Naive B cell (primary cell): ENCODE measurements at places on chromosomes 2 and 18.

GRCh38 chr18:37689841-37690240, 124.2 kb upstream of the CELF4 start:
- no peak for DNase-seq

GRCh38 chr2:106959975-106960682, 74.2 kb upstream of the ST6GAL2 start:
- no peak for DNase-seq

DNA sequence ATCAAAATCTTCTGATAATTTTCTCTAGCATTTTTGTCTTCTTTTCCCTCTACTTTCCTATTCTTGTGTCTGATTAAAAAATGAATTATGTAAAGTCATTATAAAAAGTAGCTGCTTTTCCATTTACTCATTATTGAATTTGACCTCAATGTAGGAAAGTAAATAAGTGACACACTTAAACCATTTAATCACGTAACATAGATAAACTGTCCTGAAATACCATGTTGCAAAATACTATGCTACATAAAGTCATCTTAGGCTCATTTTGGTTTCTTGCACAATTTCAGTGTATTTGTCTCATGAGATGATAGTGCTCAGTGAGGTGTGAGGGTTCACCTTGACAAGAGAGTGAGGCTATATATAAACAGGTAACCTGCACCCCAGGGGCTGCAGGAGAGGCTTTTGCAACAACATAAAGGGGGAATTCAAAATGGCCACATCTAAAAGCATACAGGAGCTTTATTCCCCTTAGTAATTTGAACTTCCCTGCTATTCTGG, 502.7 kb downstream of the RNF144A start:
- DNase-seq: no peak

GRCh38 chr2:102184568-102184967, 2.3 kb upstream of the IL1RL2 start:
- no peak for DNase-seq

GRCh38 chr18:46623541-46623940, 33.5 kb downstream of the LOXHD1 start:
- DNase-seq: no peak

GRCh38 chr2:232490221-232491138, 2.8 kb upstream of the ECEL1 start:
- no peak for DNase-seq

DNA sequence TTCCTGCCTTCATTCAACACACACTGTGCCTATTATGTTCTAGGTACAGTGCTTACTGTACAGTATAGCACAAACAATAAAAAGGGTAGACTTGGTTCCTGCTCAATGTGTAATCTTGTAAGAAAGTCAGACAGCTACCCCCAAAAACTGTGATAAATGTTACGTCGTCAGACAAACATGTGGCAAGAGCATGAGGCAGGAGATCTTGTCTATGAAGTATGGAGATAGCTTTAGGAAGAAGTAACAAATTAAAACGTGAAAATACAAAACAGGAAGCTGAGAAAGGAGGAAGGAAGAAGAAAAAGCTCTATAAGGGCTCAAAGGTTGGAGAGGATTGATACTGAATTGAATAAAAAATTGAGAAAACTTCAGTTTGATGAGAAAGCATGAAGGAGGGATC, 276.2 kb upstream of the HNRNPA3 start:
- DNase-seq: no peak

- DNase-seq: no peak
These were observed 37.4 kb upstream of the RPL31 start for GRCh38 chr2:100964681-100965169.

- DNase-seq: no peak
These were observed 211.5 kb downstream of the IKZF2 start for GRCh38 chr2:212939777-212940531.

DNA sequence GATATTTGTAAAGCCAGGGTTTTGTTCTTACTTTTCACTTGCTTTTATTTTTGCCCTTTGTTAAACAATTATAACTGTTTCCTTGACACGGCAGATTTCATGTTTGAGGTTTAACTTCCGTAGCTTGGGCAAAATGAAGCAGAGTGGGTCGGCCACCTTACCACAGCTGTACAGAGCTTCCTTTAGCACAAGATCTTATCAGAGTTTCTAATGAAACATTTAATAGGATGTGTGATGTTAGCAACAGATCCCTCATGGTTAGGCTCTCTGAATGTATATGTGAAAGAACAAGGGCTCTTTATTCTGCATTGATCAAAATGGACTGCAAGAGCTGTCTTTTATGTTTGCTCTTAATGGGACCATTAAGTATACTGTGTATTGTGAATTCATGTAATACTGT, 22.3 kb downstream of the RNF125 start:
- peak; percentile 21 for DNase-seq

GRCh38 chr2:161357097-161357496, 48.9 kb downstream of the PSMD14 start:
- no peak for DNase-seq

DNA sequence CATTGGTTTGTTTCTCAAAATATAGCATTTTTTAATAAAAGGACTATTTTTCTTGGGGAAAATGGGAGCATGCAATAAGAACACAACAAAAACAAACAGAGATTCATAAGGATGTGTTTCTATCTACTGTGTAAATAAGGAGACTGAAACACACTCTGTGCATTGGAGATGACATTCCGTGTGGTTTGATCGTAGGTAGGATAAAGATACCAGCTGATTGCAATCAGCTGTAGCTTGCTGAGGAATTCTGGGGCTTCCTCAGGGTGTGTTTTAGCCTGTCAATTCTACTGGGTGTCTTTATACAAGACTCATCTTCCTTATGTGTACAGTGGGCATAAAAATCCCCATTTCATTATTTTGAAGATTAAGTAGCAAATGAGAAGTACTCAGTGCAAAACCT, 591.6 kb downstream of the DSC3 start:
- DNase-seq: no peak

DNA sequence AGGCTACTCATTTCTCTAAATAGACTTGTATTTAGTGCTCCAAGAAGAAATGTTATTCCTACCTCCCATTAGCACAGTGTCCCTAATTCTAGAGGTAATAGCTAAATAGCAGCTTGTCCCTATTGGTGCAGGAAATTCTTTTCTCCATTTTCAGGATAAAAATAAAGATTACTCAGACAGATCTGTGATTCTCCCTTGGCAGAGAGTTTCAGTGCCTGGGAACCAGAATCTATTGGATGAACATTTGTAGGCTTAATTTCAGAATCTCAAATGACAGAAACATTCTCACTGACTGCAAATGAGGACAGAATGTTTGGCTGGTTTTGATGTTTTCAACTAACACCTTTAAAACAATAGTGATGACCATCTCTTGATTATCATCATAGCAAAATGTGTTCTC, 33.3 kb upstream of the LGALSL start:
- no peak for DNase-seq

- DNase-seq: no peak
These were observed 418.3 kb upstream of the RAB12 start for GRCh38 chr18:8190980-8191379.

GRCh38 chr2:27123302-27124150, at the start of gene ABHD1:
TSS of gene ABHD1 (plus strand) at chr2:27123815. CDS start at chr2:27123949, 134 bp downstream.
- peak; percentile 57 for DNase-seq

- DNase-seq: no peak
These were observed 5.8 kb upstream of the ABCB11 start for GRCh38 chr2:169036736-169037440.

GRCh38 chr2:32838418-32838817, 108.3 kb upstream of the LTBP1 start:
- no peak for DNase-seq

GRCh38 chr2:231711677-231712450, 3.5 kb downstream of the PTMA start:
- peak; percentile 34 for DNase-seq

GRCh38 chr2:173866874-173867618, 98.1 kb downstream of the SP3 start:
- no peak for DNase-seq

GRCh38 chr18:3725115-3725514, 275.1 kb downstream of the TGIF1 start:
- no peak for DNase-seq

DNA sequence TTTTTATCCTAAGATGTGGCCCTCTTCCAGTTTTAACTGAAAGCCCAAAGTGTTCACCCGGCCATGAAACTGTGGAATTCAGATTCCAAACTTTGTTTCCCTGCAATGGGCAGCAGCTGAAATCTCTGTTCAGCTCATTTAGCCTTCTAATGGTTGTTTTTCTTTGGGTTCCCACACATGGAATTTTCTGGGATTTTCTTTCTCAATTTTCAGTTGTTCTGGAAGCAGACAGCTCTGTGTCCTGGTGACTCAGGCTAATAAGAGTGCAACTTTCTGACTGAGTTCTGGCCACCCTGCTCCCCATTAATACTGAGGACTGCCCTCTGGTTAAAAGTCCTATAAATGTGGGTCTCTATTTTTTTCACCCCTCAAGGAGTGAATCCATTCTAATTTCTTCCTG, 78.5 kb downstream of the PMS1 start:
- DNase-seq: no peak

DNA sequence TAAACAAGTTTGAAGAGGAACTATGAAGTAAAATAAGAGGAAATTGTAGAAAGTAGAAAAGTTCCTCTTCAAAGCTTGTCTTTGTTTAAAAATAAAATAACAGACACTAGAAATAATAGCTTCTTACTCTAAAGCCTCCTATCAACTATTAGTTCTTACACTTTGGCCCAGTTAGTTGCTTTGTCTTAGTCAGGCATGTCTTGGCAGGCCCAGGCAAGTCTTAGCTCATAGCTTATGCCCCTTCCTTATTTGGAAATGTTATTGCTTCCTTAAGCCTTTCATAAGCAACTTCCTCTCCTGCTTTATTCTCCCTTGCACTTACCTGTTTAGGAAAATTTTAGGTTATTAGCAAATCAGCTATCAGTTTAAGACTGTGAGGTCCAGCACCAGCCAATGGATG, 950.6 kb upstream of the LRATD1 start:
- no peak for DNase-seq

GRCh38 chr2:240425236-240425615, 10.2 kb upstream of the GPC1 start:
- no peak for DNase-seq

GRCh38 chr2:46988733-46989481, 73.3 kb upstream of the MCFD2 start:
- no peak for DNase-seq

GRCh38 chr18:40249390-40250080, 1705.5 kb upstream of the PIK3C3 start:
- no peak for DNase-seq

- peak; percentile 45 for DNase-seq
These were observed 136.8 kb downstream of the NEDD4L start for GRCh38 chr18:58180738-58181353.

DNA sequence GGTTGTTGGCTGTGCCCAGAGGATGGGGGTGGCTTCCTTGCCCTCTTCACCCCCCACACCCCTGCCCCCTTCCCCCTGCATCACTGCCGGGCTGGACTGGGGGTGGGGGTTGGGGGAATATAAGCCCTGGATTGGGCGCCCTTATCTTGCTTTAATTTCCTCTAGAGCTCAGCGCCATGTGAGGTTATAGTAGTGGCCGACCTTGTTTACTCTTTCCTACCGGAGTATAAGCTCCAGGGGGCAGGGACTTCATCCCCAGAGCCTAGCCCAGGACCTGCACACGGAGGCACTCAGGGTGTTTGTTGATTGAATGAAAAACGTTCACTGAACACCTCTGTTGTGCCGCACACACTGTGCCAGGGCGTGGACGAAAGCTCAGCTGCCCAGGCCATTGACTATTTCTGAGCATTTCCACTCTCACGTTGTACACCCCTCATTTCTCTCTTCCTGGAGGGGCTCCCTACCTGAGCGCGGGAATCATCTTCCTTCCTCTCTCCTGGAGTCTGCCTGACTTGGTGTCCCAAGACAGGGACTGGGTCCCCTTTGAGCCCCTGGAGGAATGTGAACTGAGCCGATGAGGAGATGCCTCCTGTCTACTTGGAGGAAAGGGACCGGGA, 9.3 kb upstream of the SPATA3 start:
- no peak for DNase-seq

DNA sequence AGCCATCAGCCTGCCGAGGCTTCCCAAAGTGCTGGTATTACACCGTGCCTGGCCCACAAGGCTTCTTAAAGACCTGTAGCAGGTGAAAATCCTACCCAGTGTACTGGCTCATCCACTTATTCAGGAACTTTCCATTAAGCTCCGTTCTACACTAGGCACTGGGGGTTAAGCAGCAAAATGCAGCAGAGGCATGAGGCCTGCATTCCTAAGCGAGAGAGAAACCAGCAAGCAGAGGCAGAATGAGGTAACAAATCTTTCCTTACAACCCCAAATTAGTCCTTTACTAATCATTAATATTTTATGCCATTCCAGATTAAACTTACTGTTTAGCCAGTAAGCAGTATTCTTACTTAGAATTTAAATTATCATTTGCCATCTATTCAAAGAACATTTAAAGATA, 32.8 kb downstream of the UXS1 start:
- DNase-seq: no peak

DNA sequence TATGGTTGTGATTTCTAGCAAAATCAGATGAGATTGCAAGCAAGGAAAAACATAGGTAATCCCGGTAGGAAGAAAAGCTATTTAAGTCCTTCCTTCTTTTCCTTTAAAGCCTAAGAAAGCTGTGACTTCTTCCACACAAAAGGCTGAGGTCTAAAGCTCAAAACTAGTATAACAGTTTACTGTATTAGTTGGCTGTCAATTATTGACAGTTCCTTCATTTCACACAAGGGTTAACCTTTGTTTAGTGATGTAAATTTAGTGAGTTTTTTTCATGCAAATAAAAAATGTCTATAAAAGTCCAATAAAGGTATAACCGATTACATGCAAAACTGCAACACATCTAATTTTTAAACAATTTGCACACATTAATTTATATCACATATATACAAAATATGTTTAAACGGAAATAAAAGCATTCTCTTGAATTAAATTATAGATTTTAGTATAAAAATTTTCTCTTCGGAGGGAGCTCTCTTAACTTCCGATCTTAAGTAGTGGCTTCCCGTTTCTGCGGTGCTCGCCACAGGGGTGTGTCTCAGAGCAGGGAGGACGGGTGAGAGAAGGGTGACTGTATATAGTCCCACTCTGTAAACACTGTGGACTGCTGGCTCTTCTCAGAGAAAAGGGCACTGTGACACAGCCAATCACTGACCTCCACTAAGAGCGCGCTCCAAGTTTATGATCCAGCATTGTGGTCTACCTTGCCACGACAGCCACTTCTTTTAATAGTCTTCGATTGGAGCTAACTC, 33.4 kb downstream of the TTR start:
- no peak for DNase-seq

GRCh38 chr2:128228894-128229293, 89.8 kb downstream of the HS6ST1 start:
- DNase-seq: no peak

- DNase-seq: no peak
These were observed 31.6 kb upstream of the SLC35F6 start for GRCh38 chr2:26732446-26732845.

GRCh38 chr2:42153944-42154581, 15.1 kb upstream of the EML4 start:
- no peak for DNase-seq

- DNase-seq: no peak
These were observed 245.7 kb upstream of the REG3G start for GRCh38 chr2:78779761-78780160.

GRCh38 chr2:142037066-142037465, 93.8 kb downstream of the LRP1B start:
- DNase-seq: no peak
